ENCODE measurements at places on chromosomes 12 and 14.

DNA sequence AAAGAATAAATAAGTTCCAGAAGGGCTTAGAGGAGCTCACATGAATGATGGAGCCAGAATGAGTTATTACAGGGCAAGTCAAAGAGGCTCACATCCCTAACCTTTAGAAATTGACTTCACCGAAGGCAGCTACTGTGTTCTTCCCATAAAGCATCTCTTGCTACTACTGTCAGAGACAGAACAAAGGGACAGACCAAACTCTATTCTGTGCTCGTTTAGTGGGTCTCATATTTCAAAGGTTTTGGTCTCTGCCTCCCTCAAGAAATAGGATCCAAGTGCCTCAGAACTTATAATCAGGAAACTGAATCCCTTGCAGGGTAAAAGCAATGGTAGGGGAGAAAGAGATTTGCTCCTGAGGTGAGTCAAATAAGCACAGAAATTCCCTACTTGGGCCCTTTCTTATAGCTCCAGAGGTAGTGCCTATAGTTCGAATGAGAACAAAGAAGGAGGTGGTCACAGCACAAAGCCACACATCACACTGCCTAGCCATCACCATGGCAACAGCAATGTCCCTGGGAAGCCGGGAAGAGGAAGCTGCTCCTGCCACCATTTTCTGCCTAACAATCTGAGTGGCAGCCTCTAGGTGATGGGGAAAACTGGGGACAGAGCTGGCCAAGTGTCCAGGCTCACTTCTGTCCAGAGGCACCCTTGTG, 294.9 kb downstream of the FOXN3 start:
- no peak for DNase-seq

DNA sequence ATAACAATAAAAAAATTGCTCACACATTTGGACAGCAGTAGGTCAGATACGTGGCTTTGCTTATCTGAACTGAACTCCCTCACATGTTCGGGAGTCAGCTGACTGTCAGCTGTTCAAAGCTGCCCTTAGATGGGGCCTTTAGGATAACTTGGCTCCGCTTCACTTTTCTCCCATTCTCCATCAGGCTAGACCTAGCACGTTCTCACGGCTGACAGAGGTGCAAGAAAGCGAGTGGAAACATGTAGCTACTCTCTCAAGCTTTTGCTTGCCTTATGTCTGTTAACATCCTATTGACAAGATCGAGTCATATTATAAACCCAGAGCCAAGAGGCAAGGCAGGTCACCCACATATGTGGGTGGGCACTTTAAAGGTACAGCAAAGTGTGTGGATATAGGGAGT, 112.0 kb upstream of the PDZRN4 start:
- DNase-seq, result no peak

DNA sequence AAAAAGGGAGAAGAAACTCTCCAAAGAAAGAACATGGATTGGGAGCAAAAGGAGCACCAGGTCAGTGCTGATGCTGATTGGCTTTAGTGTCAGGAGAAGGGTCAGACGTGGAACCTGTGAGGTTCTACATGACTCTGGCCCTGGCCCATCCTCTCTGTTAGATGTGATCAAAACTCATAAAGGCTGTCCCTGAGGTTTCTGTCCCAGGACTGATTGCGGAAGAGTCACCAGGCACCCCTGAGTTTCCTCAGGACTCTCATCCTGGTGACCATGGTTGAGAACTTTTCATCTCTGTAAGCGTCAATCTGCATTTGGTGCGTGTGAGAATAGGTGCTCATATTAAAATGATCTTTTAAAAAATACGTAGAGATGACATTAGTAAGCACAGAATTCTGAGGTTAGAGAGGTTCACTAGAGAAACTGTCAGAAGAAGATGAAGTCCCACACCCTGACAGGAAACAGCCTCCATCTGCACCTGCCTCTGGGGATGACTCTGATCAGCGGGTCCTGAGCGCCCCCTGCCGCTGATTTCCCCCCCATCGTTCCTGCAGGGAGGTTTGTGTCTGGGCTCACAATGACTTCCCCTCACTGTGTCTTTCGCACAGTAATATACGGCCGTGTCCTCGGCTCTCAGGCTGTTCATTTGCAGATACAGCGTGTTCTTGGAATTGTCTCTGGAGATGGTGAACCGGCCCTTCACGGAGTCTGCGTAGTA, 741.8 kb downstream of the TMEM121 start:
- DNase-seq, result no peak

- DNase-seq, result no peak
Measured at GRCh38 chr12:91210144-91210543, 27.5 kb upstream of the DCN start.

- DNase-seq, result no peak
Measured at GRCh38 chr14:102182936-102183619, 43.4 kb downstream of the WDR20 start.

DNA sequence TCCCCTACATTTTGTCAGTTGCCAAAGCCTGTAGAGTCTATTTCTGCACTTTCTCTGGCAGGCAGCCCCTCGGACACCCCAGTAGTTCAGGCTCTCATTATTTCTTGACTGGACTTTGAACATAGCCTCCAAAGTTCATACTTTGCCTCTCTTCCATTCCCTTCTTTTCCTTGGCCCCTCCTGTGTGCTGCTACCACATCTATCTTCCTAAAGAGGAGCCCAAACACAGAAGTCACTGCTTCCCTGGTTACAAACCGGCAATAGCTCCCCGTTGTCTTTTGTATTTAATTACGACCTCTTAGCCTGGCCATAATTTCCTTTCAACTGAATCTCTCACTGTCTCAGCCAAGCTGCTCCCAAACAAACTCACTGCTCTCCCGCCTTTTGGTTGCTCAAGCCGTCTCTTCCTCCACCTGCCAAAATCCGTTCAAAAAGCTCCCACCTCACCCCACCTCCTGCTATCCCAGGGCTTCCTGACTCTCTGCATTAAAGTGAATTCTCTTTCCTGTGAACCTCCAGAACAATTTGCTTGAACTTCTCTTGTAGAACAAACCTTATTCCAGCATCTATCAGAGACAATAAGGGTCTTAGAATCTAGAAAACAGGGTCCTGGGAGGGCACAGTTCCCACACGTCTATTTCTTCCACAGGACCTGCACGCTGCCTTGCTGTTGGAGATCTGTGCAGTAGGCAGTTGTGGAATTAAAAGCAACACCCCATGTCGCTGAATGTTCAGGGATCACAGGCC, 46.9 kb downstream of the PRMT8 start:
- DNase-seq, result no peak

DNA sequence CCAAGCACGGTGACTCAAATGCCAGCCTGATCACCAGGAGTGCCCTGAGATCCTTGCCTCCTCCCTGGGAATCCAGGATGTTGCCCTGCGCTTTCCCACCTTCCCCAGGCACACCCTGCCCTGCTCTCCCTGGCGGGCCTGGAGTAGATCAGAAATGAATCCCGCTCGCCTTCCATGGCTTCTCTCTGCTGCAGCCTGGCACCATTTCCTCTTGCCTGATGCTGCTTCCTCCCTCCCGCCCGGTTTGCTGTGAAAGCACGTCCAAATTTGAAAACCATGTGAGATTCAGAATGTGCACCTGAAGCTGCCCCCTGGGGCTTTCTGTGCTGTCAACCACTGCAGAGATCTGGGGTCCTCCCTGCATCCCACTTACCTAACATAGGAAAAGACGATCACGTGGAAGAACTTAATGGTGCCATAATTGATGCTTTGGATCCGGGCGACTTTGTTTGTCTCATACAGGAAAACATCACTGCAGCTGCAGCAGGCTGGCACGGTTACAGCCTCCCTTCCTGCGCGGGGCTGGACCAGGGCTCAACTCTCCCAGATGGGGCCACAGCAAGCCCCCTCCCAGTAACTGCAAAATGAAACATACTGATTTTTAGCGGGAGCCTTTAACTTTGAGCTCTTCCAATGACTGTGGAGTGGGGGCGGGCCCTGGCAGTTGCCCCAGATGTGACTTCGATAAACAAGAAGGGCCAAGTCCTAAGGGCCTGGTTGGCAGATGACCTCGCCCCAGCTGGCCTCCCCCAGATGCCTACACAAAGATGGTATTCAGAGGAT, 24.9 kb upstream of the C12orf76 start:
- peak; percentile 76 for DNase-seq

GRCh38 chr14:61668282-61668681, 27.0 kb upstream of the HIF1A start:
- no peak for DNase-seq

GRCh38 chr12:110972866-110973265, 52.5 kb upstream of the MYL2 start:
- DNase-seq, result no peak

DNA sequence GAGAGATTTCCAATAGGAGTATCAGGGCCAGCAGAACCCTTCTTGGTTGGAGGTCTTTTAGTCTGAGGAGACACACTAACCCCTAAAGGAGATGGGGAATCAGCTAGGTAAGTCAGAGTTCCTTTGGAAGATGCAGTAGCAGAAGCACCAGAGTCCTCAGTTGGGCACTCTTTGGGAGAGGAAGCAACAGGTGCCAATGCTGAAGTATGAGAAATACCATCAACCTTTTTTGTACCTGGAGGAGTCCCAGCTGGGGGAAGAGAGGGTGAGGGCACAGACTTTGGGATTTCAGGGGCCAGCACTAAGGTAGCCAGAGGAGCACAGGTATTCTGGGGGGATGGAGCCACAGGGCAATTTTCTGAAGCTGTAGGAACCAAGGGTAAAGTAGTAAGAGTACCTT, 6.0 kb downstream of the NACA start:
- DNase-seq, result no peak

DNA sequence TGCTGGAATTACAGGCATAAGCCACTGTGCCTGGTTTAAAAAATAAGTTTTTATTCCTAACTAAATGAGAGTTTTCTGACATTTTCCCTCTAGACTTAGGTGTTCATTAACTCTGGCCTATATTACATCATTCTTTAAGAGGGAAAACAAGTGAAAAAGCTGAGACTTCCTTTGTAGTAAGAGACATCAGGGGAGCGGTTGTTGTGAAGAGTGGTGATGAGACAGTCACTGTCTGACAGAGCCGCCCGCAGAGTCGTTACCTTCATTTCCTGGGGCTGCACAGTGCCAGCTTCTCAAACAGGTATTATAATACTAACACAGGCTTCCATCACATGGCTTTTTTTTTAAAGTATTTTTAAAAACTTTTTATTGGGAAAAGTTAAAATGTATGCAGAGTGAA, 19.7 kb upstream of the TDRD9 start:
- no peak for DNase-seq

GRCh38 chr14:68893566-68893965, 85.5 kb downstream of the ACTN1 start:
- no peak for DNase-seq

- no peak for DNase-seq
Measured at GRCh38 chr12:87685696-87686095, 343.5 kb downstream of the C12orf50 start.

DNA sequence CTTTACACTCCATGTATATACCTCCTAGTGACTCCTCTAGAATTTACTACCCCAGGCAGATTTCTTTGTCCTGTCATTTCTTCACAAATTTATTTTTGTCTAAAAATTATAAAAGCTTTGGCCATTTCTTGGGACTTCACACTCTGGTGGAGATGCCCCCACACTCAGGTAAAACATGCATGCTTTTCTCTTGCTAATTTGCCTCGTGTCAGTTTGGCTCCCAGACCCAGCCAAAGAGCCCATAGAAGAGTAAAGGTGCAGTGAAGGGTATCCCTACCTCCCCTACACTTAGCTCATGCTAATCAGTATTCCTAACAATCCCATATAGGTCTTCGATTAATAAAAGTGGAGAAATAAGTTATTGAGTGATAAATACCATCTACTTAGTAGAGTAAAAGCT, 256.5 kb upstream of the KRR1 start:
- no peak for DNase-seq

DNA sequence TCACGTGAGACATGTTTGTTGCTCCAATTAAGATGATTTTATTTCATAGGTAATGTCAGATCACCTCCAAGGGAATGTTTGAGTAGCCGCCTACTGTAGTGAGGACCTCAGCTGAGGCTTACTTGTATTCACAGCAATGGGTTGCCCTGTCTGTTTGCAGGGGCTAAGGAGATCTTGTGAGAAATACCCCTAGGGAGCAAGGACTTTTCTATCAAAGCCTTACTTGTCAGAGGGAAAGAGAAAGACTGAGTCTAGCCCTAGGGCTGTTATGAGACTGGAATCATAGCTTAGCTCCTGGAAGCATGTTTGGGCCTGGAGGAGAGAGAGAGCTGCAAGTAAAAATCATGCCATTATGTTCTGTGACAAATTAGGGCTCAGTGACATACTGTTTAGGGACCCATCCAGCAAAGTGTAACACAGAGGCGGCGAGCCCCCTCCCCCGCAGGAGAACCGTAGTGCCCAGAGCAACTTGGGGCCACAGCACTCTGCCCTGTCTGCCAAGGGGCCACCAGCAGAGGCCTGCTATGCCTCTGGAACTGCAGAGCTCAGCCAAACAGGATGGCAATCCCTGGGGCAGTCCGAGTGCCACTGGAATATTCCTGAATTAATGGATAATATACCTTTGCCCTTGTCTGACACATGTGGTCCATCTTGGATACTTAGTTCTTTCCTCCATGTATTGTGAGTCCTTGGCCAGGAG, 178.8 kb downstream of the DACT1 start:
- DNase-seq, result no peak

GRCh38 chr14:61501714-61502458, 180.5 kb downstream of the PRKCH start:
- no peak for DNase-seq

DNA sequence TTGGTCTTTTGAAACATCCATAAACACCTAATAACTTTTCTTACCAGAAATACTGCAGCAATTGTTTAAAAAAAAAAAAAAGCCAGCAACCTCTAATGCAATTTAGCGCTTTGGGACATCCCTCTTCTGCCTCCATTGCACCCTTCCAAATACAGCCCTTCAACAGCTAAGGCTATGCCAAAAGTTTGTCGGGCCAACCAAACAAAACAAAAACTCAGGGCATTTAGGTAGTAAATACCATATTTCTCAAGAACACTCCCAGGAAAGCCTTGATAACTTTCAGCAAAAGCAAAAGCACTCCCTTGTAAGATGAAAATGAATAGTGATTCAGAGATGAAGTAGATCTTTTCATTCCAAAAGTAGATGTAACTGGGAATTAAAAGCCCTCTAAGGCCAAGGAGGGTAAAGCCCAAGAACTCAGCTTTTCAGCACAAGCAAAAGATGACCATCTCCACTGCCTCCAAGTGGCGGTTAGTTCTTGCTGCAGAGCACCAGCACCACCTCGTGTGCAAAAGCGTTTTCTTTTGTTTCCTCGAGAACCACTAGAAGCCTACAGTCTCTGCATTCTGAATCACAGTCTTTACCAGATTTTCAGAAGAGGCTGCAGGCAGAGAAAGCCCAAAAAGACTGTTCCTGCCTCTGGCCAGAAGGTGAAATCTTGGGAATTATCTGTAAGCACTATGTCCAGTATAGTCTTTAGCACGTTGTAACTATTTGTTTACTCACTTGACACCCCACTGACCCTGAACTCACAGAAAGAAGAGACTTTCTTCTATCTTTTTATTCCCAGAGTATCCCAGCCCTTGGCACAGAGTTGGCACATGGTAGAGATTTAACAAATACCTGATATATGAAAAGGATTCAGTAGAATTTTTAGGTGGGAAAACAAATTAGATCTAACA, 53.1 kb downstream of the SIX6 start:
- DNase-seq, result no peak

DNA sequence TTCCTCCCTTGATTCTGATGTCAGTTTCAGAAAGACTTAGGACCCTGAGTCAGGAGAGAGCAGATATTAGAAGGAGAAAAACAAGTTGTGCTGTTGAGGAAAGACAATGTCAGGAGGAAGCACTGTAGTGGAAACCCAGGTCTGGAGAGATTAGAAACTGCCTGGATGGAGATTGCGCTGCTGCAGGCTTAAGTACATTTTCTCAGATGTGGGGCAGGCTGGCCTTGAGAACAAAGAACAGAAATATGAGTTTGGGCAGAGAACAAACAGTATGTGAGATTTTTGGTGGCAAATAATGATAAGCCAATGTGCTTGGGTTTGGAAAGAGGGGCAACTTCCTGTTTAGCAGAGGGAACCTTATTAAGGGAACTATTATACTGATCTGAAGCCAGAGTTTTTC, 74.3 kb upstream of the PRMT8 start:
- DNase-seq, result no peak

Data from anterior cingulate cortex (tissue), 58 donors.